ENCODE measurements at places on chromosomes 5 and 9.

DNA sequence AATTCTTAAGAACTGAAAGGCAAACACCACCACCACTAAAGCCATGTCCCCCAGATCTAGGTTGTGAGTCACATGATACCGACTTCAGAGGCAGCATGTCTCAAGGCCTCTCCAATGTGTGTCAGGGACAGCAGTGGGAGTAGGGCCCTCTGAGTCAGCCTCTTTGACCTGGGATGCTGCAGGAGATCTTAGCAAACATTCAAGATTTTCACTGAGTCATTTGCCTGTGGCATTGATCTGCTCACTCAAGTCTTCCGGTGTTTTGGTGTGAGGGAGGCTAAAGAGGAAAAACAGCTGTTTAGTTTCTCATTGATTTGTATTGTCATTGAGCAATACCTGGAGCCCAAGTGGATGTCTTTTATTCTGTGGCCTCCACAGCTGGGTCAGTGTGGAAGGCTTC, 36.1 kb downstream of the TMC1 start:
- DNase-seq = peak; percentile 98

GRCh38 chr9:99002706-99003105, 59.0 kb downstream of the COL15A1 start:
- no peak for DNase-seq

DNA sequence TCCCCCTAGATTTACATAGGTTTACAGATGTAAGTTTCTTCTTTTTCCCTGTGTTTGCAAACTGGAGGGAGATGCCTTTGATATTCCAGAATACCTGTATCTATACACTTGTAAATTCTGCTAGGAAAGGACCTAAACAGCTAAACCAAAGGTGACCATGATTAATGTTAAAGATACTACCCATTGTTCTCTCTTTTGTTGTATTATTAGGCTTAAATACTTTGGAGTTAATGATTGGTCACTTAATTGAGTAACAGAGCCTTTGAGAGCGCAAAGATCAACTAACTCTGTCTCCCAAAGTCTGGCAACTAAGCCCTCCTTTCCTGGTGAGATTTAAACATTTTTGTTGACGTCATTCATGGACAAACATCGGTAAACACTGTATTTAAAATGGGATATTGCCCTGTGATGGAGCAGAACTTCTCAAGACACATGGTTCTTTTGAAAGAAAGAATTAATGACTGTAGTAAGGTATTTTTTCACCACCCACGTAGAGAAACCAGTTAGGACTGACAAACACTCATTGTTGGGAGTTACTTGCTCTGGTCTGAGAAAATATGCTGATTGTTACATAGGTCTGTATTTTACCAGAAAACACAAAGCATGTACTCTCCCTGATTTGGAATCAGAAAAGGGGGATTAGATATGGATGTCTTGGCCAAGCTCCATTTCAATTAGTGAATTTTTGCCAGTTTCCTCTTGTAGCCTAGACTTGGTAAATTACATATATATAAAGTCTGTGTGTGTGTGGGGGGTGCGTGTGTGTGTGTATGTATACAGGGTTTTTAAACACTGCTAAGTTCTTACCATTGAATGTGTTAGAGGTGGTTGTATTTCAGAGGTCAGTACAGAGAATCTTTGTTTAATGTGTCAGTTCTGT, 4.6 kb downstream of the VCAN start:
- DNase-seq = no peak

DNA sequence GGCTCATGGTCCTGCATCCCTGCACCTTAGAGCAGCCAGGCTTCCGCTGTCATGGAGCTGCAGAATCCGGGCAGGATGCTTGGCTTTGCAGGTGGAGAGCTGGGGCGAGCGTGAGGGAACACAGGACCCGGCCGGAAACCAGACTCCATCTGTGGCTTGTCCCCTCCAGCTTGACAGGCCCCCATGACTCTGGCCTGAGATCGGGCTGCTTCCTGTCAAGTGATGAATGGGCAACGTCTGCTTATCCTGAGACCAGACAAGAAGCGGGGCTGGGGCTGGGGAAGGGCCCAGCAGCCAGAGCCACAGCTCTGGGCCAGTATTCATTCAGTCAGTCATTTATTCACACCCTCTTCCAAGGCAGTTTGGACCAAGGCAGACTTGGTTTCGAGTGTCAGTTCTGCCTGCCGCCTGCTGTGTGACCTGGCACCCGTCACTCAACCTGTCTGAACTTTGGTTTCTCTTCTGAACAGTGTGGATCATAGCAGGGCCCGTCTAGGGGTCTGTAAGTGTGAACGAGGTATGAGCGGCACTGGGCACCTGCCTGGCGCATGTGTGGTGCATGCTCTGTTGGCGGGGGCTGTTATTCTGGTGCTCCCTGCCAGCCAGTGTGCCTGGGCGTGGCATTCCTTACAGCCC, 37.5 kb downstream of the NEK6 start:
- DNase-seq = no peak

DNA sequence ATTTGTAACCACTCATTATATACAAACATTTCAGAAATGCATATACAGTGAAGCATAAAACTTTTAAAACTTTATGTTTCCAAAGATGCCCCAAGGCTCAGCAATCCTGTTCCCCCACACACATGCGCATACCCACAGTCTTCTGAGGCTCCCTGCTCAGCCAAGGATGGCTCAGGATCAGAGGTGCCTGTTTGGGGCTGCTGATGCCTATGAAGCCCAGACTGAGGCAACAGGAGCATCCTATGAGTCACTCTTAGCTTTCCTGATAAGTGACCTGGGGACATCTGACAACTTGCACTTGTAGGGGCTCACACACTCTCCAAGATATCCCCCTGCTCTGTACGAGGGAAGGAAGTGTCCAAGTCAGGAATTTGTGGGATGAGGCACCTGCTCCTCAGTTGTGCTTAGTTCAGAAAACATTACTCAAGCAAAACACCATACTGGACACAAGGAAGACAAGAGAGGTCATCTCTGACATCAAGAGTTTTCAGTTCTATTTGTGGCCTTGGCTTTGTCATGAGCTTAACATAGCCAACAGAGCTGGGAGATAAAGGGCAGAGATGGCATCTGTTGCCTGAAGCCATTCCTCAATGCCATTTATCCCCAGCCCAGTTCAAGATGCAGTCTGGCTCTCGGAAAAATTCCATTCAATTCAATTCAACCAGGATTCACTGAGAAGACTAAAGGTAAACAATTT, 62.3 kb downstream of the NIPSNAP3B start:
- DNase-seq = no peak

DNA sequence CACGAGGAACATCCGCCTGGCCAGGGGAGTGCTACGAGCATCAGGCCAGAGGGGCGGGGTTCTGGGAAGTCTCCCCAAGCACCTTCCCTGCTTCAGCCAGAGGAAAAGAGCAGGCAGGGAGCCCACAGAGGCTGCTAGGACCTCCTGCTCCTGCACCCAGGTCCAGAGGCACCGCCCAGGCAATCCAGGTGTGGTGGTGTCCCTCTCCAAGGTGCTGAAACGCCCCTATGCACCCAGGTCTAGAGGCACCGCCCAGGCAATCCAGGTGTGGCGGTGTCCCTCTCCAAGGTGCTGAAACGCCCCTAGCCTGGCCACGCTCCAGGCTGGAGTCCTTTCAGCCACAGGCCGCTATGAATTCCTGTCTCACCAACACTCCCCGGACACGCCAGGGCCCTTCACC, 10.7 kb upstream of the UBAC1 start:
- DNase-seq = no peak

DNA sequence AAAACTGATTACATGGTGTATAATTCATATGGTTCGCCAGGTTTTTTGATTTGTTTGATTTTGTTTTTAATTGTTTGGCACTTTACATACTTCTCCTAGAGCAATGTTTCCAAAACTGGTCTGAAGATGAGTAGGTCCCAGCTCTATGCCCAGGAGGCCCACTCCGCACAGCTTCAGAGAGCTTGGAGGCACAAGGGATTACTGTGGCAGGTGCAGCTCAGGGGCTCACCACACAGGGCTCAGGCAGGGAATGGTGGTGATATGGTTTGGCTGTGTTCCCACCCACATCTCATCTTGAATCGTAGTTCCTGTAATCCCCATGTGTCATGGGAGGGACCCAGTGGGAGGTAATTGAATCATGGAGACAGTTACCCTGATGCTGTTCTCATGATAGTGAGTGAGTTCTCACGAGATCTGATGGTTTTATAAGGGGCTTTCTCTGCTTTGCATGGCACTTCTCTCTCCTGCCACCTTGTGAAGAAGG, 296.6 kb downstream of the MED10 start:
- DNase-seq = no peak

DNA sequence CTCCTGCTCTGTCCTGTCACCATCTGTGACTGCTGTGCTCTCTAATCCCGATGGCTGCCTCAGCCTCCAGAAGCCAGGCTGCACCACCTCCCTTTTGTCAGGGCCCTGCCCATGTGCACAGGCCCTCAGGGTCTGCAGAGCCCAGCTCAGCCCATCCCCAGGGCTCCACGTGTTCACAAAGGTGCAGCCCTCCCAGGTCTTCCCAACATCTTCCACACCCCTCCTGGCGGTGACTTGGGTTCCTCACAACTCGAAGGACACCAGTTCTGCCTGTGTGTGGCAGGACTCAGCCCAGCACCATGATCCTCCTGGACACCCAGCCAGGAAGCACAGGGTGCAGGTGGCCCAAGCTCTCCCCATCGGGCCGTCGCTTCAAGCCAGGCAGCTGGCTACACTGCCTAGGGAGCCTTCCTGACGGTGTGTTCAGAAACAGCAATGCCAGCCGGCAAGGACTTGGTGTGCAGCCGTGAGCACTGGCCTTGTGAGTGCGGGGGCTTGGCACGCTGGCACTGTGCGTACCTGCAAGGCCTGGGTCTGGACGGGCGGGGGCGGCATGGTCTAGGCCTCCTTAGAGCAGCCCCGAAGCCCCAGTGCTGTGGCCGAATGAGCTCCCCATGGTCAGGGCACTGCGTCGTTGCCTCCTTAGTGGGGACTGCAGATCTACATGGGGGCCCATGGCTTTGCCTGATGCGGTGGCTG, 96.1 kb downstream of the MRPL36 start:
- DNase-seq = no peak

- no peak for DNase-seq
These were observed 32.8 kb downstream of the RHOBTB3 start for GRCh38 chr5:95763941-95764340.

DNA sequence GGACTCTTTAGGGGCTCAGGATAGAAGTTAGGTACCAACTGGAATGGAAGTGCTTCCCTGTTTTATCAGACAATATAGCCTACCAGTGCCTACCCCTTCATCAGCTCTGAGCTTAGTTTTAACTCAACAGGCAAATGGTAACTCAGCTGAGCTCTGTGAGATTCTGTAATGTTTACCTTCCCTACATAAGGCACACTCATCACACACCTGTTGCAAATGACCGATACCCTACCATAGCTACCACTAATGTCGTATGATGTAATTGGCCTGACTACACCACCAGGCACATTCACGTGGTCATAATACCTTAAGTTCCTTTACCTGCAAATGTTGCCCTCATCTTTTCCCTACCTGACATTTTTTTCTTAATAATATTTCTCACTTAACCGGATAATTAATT, 254.8 kb downstream of the ADGRV1 start:
- DNase-seq = no peak

DNA sequence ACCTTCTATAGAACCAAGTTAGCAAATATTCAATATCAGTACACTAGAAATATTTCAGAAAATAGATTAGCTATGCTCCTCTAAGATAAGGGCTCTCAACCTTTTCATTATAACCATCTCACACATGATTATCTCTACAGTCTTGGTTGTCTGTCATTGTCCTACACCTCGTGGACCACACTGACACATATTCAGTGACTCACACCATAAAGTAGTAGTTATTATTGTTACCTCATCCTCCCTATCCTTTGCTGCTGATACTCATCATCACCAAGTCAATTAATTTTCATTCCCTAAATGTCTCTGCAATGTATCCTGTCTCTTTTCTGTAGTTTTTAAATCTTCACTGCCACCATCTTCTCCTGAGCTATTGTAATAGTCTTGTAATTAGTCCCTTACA, 1309.2 kb upstream of the C9orf72 start:
- DNase-seq = no peak

- no peak for DNase-seq
These were observed 701.3 kb upstream of the ACO1 start for GRCh38 chr9:31683116-31683515.

- no peak for DNase-seq
These were observed 2.9 kb upstream of the NDST1 start for GRCh38 chr5:150505041-150505511.

DNA sequence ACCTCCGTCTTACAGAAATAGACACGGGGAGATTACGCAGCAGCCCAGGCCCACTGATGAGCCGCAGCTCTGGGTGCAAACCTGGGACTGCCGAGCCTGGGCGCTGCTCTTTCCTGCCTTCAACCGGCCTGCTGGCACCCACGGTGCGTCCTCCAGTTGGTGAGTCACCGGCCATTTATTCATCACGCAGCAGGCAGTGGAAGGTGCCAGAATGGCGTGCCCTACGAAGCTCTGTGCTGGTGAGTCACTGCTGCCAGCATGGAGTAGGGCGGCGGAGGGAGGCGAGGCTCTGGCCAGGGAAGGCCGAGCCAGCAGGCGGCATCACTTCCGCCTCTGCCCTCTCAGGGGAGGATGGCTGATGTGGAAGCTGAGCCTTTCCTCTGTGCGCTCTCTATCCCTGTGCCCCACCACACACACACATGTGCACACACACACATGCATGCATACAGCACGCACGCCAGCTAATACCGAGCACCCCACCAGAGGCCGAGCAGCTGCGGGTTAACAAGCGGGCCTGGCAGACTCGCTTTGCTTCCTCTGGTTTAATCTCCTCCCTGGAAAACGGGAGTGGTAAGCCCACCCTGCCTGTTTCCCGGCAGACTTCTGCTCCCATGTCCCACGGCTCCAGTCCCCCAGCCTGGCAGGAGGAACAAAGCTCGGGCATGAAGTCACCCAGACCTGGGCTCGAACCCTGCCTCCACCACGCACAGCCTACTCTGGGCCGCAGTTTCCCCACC, 39.2 kb downstream of the OLFM1 start:
- DNase-seq = peak; percentile 26

GRCh38 chr5:79011219-79011836, 26.2 kb upstream of the ARSB start:
- DNase-seq = peak; percentile 47

DNA sequence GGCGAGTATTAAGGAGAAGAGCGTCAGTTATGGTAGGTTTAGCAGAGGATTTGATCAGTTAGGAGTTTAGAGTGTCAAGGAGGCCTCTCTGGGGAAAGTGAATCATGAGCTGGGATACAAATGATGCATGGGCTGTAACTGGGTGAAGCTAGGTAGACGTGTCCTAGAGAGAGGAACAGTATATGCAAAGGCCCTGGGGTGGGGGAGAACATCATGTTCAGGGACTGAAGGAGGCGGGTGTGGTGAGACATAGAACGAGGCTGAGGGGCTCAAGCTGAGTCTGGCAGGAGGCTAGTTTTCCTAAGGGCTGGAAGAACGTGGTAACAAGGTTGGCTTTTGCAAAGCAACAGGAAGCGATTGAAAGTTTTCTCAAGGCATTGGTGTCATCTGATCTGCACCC, 10.5 kb downstream of the TMEM268 start:
- DNase-seq = no peak

GRCh38 chr9:84698323-84698722, 28.8 kb downstream of the NTRK2 start:
- DNase-seq = no peak

- no peak for DNase-seq
These were observed 96.8 kb downstream of the WNK2 start for GRCh38 chr9:93280661-93281259.
